Activated CD4-positive, alpha-beta T cell treated with anti-CD3 and anti-CD28 coated beads, Interleukin-2, amount 50 U/mL, for 48 hours (primary cell): ENCODE measurements at places on chromosomes 6 and 20.

DNA sequence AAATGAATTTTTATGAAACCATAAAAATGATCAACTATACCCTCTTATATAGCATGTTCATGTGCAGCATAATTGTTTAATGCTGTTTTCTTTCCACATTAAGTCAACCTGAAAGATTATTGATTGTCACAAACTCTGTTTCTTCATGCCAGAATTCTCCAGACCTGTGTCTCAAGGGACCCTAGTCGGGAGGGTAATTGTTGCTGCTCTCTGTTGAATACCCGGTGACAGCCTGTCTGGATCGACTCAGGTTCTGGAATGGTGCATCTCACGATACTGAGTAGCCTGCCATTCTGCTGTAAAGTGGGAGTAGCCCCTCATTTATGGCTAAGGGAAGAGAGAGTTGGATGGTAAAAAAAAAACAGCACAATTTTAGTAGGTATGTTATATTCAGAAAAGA lies 449.9 kb upstream of the SOX4 start:
- DNase-seq = no peak

- DNase-seq = no peak
Measured at GRCh38 chr6:75428204-75428603, 65.4 kb downstream of the FILIP1 start.

GRCh38 chr20:57834306-57835073 lies 124.7 kb upstream of the PMEPA1 start:
- no peak for DNase-seq

GRCh38 chr6:100417036-100417435 lies 47.7 kb downstream of the SIM1 start:
- DNase-seq = no peak

DNA sequence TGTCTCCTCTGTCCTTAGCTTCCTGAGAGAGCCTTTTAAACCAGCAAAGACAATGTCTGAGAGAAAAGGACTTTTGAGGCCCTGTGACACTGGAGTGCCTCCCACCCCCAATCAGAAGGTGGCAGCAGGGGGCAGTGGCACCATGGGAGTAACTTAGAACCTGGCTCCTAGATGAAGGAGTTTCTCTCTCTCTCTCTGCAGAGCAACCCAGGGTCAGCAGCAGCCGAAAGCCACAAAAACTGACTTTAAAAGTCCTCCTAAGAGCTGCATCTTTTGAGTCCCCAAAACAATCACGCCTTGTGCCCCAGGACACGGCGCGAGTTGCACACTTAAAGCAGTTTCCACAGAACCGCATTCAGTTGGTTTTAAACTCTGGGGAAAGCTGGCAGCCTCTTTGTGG lies 5.3 kb upstream of the TCP11 start:
- DNase-seq = peak; percentile 45

- DNase-seq = no peak
Measured at GRCh38 chr6:137087902-137088301, 43.1 kb upstream of the IL20RA start.

- no peak for DNase-seq
Measured at GRCh38 chr6:25998379-25998778, 35.8 kb downstream of the TRIM38 start.
